CD4-positive, alpha-beta T cell treated with Interleukin-15 for 4 hours (primary cell): ENCODE measurements at places on chromosomes 3 and 15.
A peak's percentile ranks its signal among the peaks of the same experiment; 100 is the strongest.

DNA sequence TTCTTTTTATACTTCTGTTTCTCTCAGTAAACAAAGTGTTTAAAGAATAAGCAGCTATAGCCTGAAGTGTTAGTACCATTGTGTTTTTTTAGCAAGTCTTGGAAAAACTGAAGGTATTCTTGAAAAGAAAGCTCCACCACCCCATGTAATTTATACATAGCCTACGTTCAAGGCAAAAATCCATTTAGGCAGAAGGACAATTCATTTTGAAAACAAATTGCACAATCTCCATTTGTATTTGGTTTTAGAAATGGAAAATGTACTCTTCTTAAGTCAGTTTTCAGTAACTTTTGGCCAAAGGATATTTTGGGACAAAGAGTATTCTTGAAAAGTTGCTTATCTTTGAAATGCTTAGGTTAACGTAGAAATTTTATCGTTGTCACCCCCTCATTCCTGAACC lies 34.5 kb downstream of the PTPRG start:
- no peak for DNase-seq

DNA sequence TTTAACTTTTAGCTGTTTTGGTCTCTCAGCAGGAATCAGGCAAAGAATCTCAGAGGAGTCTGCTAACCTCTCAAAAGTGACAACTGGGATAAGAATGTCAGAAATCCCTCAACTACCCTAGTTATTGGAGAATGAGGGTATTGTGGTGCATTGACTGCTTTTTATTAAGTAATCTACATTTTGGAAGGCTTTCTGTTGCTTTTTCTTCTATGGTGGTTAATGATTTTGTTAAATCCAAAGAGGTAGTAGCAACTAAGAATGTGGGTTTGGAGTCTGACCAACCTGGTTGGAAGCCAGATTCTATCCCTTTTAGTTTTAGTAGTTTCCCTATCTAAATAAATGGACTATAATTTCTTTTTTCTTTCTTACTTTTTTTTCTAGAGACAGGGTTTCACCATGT lies 94.7 kb upstream of the RNF7 start:
- no peak for DNase-seq

GRCh38 chr15:67547064-67547463 lies 4.6 kb downstream of the MAP2K5 start:
- DNase-seq = no peak

- no peak for DNase-seq
Observed at GRCh38 chr3:29955413-29955812, 651.0 kb upstream of the TGFBR2 start.

GRCh38 chr3:90054311-90054710 lies 946.9 kb downstream of the EPHA3 start:
- DNase-seq = no peak

GRCh38 chr3:47337656-47338055 lies 43.2 kb upstream of the PTPN23 start:
- DNase-seq = no peak

DNA sequence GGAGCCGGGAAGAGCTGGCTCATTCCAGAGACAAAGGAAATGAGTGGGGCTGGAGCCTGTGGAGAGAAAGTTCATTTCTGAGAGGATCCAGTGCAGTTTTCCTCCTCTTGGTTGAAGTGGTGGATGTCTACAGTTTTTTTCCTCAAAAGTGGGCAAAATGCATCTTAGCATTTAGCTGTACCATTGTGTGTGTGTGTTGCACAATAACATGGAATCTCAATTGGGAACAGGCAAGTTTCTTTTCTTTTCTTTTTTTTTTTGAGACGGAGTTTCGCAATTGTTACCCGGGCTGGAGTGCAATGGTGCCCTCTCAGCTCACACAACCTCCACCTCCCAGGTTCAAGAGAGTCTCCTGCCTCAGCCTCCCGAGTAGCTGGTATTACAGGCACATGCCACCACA lies 101.5 kb upstream of the UBE2E1 start:
- no peak for DNase-seq

- DNase-seq = no peak
Observed at GRCh38 chr15:93126599-93126998, 37.6 kb upstream of the RGMA start.

GRCh38 chr3:149174901-149175300 lies 45.5 kb downstream of the HPS3 start:
- no peak for DNase-seq

DNA sequence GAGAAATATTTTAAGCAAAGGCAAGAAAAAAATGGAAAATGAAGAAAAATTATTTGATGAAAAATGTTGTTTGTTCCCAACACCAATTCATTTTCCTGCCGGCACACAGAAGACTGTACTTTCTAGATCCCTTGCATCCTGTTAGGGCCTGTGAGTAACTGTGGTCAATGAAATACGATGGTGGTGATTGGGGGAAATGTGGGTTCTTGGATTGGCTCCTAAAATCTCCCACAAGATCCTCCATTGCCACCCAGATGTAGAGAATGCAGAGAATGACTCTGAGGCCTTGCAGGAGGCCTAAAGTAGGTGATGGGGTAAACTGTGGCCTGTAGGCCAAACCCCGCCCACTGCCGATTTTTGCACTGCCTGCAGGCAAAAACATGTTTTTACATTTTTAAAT lies 46.3 kb upstream of the C3orf70 start:
- no peak for DNase-seq

DNA sequence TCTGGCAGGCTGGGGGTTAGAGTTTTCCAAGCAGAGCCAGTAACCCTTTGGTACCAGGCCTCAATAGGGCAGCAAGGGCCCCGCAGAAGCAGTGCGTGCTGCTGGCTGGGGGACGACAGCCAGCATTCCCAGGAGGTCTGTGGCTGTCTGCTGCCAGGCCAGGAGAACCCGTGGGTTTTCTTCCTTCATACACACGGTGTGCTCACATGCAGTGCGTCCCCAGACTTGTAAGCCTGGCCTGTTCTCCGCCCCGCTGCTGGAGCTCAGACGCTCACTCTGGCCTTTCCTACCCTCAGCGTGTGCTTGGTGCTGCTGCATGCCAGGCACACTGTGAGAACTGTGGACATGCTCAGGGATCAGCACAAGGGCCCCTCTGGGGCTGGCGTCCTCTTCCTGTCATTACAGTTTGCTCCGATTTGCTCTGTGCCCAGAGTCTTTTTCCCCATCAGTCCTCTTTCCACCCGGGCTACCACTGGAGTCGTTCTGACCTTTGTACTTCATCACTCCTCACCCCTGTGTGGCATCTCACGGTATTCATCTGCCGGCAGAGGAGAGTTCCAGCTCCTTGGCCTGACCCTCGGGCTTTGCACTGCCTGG lies 149.5 kb downstream of the DNAJB8 start:
- no peak for DNase-seq

- no peak for DNase-seq
Observed at GRCh38 chr3:117059956-117060270, 350.3 kb downstream of the TUSC7 start.

DNA sequence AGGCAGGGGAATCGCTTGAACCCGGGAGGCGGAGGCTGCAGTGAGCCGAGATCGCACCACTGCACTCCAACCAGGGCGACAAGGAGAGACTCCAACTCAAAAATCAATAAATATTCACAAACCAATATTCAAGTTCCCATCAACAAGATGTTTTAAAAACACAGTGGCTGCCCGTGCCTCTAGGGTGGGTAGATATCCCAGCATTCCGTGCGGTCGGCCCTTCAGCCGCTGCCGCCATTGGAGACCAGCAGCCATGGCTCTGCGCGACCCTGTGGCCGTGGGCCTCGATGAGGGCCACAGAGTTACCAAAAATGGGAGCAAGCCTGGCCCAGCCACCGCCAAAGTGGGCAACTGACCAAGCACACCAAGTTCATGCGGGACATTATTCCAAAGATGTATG lies 6.7 kb downstream of the ULK4 start:
- DNase-seq = no peak

DNA sequence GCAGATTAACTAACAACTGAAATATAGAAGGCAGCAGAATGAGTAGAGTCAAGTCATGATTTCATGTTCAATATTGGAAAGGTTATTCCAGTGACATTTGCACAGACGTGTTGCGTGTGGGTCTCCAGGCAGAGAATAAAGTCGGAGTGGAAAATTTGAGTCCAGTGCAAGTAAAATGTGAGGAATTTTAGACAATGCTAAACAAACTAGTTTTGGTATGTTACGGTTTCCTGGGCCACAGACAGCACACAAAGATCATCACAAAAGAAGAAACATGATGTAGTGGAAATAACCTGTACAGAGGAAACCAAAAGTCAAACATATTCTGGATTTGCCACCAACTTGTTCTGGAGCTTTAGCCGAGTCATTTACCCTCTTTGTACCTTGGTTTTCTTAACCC lies 367 bp downstream of the OR4F6 start:
- DNase-seq = no peak

DNA sequence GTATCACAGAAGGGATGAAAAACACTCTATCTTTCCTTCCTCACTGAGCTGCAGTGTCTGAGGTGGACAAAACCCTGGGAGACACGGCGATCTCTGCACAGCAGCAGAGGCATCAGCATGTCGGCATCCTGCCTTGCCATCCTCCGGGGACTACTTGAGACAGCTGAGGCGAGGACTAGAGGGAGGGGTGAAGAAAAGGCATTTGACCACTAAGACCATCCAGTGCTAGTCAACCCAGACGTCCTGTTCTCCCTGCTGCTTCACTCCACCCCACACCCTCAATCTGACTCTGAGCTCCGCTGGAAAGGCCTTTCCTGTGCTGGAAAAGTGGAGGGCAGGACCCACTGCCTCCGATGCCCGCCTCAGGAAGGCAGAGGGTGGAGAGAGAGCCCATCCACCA lies 67.3 kb downstream of the VGLL4 start:
- no peak for DNase-seq

- DNase-seq = no peak
Observed at GRCh38 chr3:124117486-124117885, 125.6 kb upstream of the ROPN1 start.

DNA sequence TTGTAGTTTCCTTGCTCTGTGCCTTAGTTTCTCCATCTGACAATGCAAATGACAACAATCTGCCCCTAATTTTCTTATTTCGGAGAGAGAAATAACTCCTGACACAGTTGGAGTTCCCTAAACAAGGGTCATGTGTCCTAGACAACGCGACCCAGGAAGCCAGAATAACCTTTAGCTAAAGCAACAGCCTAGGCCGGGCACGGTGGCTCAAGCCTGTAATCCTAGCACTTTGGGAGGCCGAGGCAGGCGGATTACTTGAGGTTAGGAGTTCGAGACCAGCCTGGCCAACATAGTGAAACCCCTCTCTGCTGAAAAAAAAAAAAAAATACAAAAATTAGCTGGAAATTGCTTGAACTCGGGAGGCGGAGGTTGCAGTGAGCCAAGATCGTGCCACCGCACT lies 49.9 kb downstream of the MCF2L2 start:
- no peak for DNase-seq

DNA sequence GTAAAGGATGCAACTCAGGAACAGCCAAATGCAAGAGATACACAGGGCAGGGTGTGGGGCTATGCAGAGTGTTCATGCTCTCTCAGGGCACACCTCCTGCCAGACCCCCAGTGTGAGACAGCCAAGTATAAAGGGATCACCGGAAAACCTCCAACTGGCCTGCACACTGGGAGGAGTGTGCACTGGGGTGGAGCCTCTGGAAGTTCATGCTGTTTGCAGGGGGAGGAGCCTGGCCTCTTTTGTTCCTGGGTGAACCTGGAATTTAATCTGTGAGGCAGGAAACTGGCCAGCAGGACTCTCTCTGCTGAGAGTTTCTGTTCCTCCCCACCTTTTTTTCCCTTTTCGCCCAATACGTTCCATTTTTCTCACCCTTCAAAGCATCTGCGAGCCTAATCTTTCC lies 204.1 kb downstream of the WNT5A start:
- no peak for DNase-seq

DNA sequence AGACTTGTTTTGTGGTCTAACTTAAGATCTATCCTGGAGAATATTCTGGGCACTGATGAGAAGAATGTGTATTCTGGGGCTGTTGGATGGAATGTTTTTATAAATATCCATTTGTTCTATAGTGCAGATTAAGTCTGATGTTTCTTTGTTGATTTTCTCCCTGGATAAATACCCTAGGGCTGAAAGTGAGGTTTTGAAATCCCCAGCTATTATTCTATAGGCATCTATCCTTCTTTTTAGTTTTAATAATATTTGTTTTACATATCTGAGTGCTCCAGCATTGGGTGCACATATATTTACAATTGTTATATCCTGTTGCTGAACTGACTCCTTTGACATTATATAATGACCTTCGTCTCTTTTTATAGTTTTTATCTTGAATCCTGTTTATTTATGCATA lies 42.9 kb downstream of the GALK2 start:
- no peak for DNase-seq

DNA sequence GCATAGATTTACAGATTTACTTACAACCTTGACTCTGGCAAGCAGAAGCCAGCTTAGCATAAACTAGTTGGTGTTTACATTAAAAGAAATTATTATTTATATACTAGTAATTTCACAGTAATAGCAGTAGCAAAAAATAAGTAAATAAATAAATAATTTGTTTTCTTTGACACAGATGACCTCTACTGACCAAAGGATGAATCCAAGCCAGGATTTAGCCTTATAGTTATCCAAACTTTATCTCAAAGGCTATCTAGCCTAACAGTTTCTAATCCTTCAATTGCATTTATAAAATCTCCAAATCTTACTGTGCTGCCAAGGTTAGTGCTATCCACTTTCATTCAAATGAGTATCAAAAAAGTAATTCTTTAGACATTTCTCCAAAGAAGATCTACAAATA lies 64.3 kb downstream of the FRMD5 start:
- DNase-seq = no peak

- peak; percentile 47 for DNase-seq
Observed at GRCh38 chr3:177538750-177539730, 341.8 kb upstream of the TBL1XR1 start.

DNA sequence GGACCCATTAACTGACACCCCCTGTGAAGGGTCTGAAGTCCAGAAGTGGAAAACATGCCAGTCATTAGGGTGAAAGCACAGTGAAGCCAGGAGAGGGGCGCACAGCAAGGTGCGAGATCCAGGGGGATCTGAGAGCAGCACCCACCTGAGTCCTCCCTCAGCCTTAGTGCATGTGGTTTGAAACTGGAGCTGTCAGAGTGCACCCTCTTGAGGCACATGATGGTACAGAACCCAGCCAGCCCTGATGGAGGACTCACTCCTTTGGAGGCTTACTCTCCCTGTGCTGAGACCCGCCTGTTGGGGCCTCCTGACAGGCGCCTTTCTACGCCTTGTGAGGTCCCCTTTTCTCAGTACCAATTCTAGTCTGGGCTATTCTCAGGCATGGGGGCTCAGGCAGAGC lies 77.8 kb downstream of the IL20RB start:
- no peak for DNase-seq

DNA sequence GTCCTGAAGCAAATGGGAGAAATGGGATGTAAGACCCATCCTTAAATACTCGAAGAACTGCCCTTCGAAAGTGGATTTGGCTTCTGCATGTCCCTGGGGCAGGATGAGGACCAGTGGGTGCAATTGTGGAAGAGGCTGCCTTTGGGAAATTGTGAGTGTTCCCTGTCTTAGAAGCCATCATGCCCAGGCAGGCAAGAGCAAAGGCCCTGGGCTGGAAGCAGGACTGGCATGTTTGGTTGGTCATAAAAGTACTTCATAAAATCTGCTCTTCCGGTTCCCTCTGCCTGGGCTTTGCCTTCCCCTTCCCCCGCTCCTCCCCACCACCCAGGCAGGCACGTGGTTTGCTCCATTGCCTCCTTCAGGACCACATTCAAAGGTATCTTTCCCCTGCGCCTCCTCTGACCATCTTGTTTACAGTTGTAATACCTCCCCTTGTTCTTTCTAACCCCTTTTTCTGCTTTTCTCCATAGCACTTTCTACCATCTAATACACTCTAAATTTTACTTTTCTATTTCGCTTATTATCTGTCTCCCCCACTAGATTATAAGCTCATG lies 8.3 kb downstream of the MINAR1 start:
- DNase-seq = no peak
